ENCODE measurements at places on chromosomes 6 and 20.
A peak's percentile ranks its signal among the peaks of the same experiment; 100 is the strongest.

GRCh38 chr6:129102741-129103140 is 219.8 kb downstream of the LAMA2 start:
- DNase-seq, result no peak

DNA sequence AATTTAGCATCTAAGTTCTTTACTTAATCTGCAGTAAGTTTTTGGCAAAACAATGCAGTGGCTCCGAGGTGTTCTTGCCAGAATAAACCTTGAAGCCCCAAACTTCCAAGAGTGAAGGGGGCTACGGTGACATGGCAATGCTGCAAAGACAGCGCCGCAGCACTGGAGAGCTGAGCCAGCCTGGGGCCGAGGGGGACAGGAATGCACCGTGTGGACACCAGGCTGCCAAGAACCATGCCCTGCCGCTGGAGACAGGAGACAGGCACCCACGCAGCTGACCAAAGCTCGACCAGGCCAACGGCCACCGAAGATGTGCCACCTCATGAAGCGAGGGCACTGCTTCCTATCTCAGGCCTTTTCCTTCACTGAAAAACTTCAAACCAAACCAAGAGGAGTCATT is 133.4 kb downstream of the PRND start:
- no peak for DNase-seq

DNA sequence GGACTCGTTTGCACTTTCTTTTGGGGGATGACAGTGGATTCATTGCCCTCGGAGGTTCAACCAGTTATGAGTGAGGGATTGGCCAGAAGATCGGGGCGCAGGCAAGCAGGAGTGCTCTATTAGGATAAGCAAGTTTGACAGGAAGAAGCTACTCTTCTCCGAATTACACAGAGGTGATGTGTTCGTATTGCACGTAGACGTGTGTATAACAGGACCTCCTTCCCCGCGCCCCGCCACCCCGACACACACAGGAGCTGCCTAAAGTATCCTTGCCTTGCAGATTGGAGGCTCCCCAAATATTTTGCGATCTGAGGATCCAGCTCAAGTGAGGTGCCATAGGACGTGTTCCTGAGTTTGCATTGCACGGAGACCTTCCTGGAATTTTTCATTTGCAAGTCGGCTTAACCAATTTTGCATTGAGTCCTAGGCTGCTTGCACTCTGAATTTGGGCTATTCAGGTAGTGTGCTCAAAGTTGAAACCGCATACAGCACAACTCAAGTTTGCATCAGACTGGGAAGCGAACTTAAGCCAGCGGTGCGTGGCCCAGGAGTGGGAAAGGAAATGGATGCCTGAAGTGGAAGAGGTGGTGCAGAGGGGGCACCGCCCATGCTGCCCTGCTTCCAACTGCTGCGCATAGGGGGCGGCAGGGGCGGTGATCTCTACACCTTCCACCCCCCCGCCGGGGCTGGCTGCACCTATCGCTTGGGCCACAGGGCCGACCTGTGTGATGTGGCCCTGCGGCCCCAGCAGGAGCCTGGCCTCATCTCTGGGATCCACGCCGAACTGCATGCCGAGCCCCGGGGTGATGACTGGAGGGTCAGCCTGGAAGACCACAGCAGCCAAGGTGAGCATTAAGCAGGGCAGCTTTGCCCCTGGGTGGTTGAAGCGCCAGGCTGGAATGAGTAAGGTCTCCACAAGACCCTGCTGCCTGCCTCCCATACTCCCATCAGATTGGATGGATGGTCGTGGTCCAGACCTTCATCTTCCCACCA is 770 bp downstream of the TCF19 start:
- DNase-seq, result peak; percentile 32

DNA sequence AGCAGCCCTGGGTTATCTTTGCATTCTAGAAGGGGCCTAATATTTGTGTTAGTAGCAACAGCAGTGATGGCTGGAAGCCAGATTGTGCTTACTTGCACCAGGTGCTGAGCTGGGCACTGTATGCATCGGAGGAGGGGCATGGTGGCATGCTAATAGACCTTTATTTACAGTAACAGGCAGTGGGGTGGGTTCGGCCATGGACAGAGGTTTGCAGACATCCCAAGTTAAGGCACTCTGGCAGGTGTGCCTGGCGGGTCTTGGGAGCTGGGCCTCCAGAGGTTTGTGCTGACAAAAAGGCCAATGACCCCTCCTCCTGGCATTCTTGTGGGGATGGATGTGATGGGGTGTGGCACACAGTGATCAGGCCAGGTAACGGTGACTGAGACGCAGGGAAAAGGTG is 39.0 kb upstream of the CD93 start:
- DNase-seq, result no peak

- DNase-seq, result peak; percentile 37
Measured at GRCh38 chr6:163415620-163416556, 1.4 kb downstream of the QKI start.

Measured in stimulated activated CD4-positive, alpha-beta T cell treated with anti-CD3 and anti-CD28 coated beads, Interleukin-4, amount 100 ng/mL, for 24 hours (primary cell).